CD4-positive, CD25-positive, alpha-beta regulatory T cell (primary cell): ENCODE measurements at places on chromosomes 11 and 22. TPM values are rescaled to one million over a fixed set of nuclear protein-coding genes. Genes with fewer than 3 reads are reported as not detected.

DNA sequence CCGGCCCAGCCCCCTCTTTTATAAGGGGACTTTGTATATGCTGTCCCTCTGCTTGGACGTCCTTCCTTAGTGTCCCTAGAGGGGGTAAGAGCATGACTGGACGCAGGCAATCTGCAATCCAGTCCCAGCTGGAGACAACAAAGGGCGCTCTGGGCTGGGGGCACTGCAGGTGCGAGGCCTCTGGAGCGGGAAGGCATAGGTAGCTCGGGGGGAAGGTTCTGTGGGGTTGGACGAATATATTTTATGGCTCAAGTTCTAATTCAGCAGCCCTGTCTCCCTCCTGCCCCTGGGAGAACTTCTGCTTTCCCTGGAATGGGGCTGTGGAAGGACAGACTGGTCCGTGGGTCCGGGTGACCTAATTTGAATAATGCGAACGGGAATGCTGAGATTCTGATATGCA is 40.0 kb downstream of the KCNJ4 start:
- DNase-seq = no peak

GRCh38 chr11:64537876-64538275 is 53.1 kb upstream of the SLC22A12 start:
- no peak for DNase-seq

GRCh38 chr22:17489101-17489500 is 74.2 kb upstream of the SLC25A18 start:
- no peak for DNase-seq

- no peak for DNase-seq
Measured at GRCh38 chr11:123392844-123393243, 37.2 kb upstream of the GRAMD1B start.

DNA sequence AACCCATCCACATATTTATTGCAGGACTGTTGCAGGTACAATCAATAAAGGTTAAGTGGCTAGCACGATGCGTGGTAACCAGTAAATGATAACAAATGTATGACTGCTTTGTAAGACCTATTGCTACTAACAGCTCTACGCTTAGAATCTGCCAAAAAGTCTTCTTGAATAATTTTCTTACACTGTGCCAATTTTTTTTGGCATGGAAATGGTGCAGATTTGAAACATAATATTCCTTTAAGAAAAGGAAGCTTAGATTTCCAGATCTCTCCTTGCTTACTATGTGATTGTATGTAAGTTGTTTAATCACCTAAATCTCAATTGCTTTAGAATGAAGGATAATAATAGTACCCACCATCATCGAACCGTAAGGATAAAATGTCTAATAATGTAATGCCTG is 192.0 kb downstream of the LRRC4C start:
- no peak for DNase-seq

- DNase-seq = no peak
Measured at GRCh38 chr11:79269611-79270307, 171.1 kb downstream of the TENM4 start.

MRTFA gene
- total RNA-seq = 94.5 TPM

RCOR2 gene
- not detected for total RNA-seq
